Heart left ventricle (tissue), 16 donors: ENCODE measurements at places on chromosomes 5 and 9. TPM values are rescaled to one million over a fixed set of nuclear protein-coding genes. Genes with fewer than 3 reads are reported as not detected.

SPATA31E1 gene
- polyA plus RNA-seq = not detected

HSPA4 gene
- polyA plus RNA-seq = 62.0 TPM

C9 gene
- 0.04 TPM for polyA plus RNA-seq

MEF2C gene
- 15.5 TPM for polyA plus RNA-seq

HNRNPK gene
- polyA plus RNA-seq = 294 TPM

SLC35D2 gene
- polyA plus RNA-seq = 8.2 TPM
